Aorta (tissue), 5 donors: ENCODE measurements at places on chromosomes 13 and 19. TPM values are rescaled to one million over a fixed set of nuclear protein-coding genes. Genes with fewer than 3 reads are reported as not detected.
A peak's percentile ranks its signal among the peaks of the same experiment; 100 is the strongest.

DNA sequence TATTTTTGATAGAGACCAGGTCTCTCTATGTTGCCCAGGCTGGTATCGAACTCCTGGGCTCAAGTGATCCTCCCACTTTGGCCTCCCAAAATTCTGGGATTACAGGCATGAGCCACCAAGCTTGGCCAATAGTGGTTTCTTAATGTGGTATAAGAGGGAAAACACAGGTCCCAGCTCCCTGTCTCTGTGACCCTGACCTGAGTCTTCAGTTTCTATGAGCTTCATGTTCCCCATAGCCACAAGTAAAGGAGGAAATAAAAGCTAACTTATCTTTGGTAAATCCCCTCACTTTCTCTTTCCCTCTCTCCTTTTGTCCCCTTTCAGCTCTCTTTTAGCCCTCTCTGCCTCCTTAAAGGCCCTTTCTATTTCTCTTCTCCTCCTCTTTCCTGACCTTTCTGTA lies 50.3 kb downstream of the ABCC4 start:
- no peaks in the 10 kb centered on the region for H3K4me1 ChIP-seq
- no peak for DNase-seq
- H3K4me3 ChIP-seq = no peak overlapping the region
- no peaks in the 10 kb centered on the region for H3K27me3 ChIP-seq
- H3K27ac ChIP-seq = no peak overlapping the region
- no peaks in the 10 kb centered on the region for H3K36me3 ChIP-seq

The ZNF580 gene
- total RNA-seq = 42.9 TPM

GRCh38 chr19:20287070-20287469 lies 120.1 kb downstream of the ZNF486 start:
- no peak overlapping the region for H3K4me3 ChIP-seq
- H3K27ac ChIP-seq = no peak overlapping the region
- DNase-seq = no peak
- no peaks in the 10 kb centered on the region for H3K27me3 ChIP-seq

- H3K4me3 ChIP-seq = no peak overlapping the region
- no peak for DNase-seq
- H3K36me3 ChIP-seq = no peaks in the 10 kb centered on the region
- H3K27ac ChIP-seq = no peak overlapping the region
Observed at GRCh38 chr13:80894917-80895316, 554.0 kb upstream of the SPRY2 start.

- DNase-seq = peak; percentile 96
- H3K27me3 ChIP-seq = no peaks in the 10 kb centered on the region
- H3K4me3 ChIP-seq = no peak overlapping the region
- H3K27ac ChIP-seq = no peak overlapping the region
Observed at GRCh38 chr19:13986348-13986904, 19.7 kb downstream of the RFX1 start.

The COL4A1 gene
- total RNA-seq = 910 TPM

- DNase-seq = no peak
- H3K4me1 ChIP-seq = no peaks in the 10 kb centered on the region
- no peak overlapping the region for H3K4me3 ChIP-seq
- H3K27me3 ChIP-seq = no peaks in the 10 kb centered on the region
- no peak overlapping the region for H3K27ac ChIP-seq
- no peaks in the 10 kb centered on the region for H3K36me3 ChIP-seq
Observed at GRCh38 chr13:25608181-25608580, 236.4 kb downstream of the ATP8A2 start.

The SPACA4 gene
- total RNA-seq = not detected
